ENCODE measurements at places on chromosomes 5 and 9.
A peak's percentile ranks its signal among the peaks of the same experiment; 100 is the strongest.

DNA sequence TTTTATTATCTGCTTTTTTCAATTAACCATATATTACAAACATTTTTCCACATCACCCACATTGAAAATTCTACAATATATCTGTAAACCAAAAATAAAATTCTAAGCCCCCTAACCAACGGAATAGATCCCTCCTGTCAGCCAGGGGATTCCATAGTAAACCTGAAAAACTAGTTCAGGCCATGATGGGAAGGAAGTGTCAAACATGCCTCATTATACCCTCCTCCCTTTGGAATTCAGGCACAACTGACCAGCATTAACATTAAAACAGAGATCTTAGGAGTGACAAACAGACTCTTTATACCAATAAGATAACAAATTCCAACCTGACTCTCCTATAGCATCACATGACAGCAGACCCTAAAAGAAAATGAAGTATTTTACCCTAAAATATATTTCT, 113.7 kb upstream of the DMRT1 start:
- DNase-seq, result no peak

DNA sequence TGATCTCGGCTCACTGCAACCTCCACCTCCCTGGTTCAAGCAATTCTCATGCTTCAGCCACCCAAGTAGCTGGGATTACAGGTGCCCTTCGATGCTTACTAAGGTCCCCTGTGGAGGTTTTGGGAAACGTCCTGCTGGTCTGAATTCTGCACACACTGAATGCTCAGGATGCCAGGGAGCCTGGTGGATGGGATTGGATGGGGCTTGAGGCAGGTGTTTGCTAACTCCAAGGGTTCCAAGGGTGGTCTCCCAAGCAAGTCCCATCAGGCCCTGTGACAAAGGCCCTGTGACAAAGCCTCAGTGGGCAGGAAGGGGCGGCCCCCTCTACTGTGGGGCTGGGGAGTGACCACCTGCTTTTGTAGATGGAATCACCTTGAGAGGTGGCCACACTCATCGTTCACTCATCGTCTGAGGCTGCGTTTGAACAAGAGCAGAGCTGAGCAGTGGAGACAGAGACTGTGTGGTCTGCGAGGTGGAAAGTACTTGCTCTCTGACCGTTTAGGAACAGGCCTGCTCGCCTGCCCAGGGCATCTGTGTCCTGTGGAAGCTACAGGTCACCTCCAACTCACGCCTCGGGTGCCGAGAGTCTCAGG, 40.2 kb downstream of the MRPL36 start:
- no peak for DNase-seq

GRCh38 chr5:107570805-107571531, 99.8 kb downstream of the EFNA5 start:
- peak; percentile 53 for DNase-seq

- DNase-seq, result no peak
These were observed 172.6 kb upstream of the S1PR3 start for GRCh38 chr9:88818495-88819201.

- no peak for DNase-seq
These were observed 8.7 kb downstream of the ASS1 start for GRCh38 chr9:130453487-130453886.

- DNase-seq, result no peak
These were observed 21.7 kb upstream of the MVB12B start for GRCh38 chr9:126304971-126305320.

GRCh38 chr9:81032831-81033230, 656.5 kb downstream of the TLE1 start:
- DNase-seq, result no peak

- no peak for DNase-seq
These were observed 637.2 kb upstream of the ITGA1 start for GRCh38 chr5:52150501-52150900.

Measured in activated CD4-positive, alpha-beta T cell treated with anti-CD3 and anti-CD28 coated beads for 48 hours (primary cell).